ENCODE measurements at places on chromosomes 4 and X. TPM values are rescaled to one million over a fixed set of nuclear protein-coding genes. Genes with fewer than 3 reads are reported as not detected.

NPNT gene
- 2.6 TPM for total RNA-seq

DNA sequence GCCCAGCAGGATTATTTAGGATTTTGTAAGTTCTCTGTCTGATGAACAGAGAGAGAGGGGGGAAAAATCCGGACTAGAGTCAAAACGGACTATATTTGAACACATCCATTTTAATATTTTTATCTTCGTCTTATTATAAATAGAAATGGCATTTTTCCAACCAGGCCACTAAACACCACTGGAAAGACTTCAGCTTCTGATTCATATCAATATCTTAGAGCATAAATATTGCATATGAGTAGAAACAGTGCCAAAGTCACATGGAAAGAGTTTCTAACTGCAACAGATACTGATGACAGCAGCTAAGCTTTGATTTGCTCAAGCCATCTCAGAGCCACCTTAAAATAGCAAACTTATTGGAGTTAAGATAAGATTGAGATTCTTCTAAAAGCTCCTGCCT, 456 bp downstream of the PPARGC1A start:
- H3K27me3 ChIP-seq, result no peaks in the 10 kb centered on the region
- peak overlapping the region; percentile 84 for H3K27ac ChIP-seq
- H3K36me3 ChIP-seq, result no peaks in the 10 kb centered on the region
- H3K4me3 ChIP-seq, result peak overlapping the region; percentile 67
- DNase-seq, result no peak

HERC3 gene
- 32.3 TPM for total RNA-seq

DNA sequence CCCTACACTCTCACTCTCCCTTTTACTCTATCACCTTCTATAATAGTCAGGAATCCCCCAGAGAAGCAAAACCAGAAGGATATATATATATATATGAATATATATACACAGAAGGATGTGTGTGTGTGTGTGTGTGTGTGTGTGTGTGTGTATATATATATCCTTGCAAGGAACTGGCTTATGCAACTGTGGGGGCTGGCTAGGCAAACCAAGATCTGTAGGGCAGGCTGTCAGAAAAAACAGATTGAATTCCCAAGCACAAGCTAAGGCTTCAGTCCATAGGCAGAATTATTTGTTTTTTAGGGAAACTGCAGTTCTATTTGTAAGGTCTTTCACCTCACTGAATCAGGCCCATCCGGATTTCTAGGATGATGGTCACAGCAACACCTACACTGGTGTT, 13.0 kb upstream of the KLHL2 start:
- H3K4me3 ChIP-seq, result no peak overlapping the region
- H3K36me3 ChIP-seq, result no peaks in the 10 kb centered on the region
- H3K27me3 ChIP-seq, result no peaks in the 10 kb centered on the region
- no peak for DNase-seq

DNA sequence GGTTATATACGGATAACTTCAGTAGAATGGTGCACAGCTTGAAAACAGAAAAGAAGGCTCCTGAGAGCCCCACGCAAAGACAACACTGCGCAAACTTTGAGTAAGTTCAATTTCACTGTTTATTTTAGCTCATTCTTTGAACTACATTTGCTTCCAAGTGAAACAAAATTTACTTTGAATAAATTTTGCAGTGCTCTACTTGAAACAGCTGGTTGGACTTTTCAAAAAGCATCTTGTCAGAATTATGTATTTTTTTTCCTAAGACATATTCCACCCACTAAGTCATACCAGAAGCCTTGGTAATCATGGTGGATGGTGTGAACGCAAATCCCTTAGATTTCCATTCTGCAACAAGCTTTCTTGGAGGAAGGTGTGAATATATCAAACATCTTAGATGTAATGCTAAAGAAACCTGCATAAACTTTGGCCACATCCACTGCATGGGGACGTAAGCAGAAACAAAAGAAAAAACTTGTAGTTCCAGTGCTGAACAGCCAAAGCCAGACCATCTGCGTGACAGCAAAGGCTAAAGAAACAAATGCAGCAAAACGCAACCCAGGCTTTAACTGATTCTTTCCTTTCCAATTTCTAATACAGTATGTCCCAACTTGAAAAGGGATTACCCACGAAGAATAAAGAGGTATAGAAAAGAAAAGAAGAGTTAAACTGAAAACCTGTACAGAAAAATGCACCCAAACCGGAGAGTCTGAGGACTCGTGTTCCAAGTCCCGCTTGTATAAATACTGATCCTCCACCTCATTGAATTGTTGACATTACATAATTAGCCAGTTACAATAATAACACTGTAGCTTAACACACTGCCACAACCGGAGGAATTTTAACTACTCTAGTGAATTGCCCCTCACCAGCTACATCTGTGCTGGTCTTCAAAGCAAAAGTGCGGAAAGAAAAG, 90.9 kb downstream of the SH3RF1 start:
- H3K4me1 ChIP-seq, result no peaks in the 10 kb centered on the region
- no peaks in the 10 kb centered on the region for H3K27me3 ChIP-seq
- no peaks in the 10 kb centered on the region for H3K36me3 ChIP-seq
- H3K4me3 ChIP-seq, result no peak overlapping the region

DNA sequence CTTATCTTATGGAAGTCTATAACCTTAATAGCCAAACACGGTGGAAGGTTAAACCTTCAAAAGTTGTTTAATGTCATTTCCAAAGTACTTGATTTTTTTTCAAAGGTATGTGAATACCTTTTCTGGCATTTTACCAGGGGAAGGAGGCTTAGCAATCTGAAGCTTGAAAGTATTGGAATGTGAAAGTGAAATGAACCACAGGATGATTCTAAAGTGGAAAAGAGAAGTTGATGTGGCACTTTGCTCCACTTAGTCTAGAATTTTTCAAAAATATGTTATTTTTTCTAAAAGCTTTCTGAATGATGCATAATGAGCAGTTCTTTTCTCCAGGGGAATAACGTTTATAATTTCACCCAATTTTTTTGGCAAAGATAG, 19.2 kb downstream of the PI4K2B start:
- H3K27me3 ChIP-seq, result no peaks in the 10 kb centered on the region
- no peak overlapping the region for H3K27ac ChIP-seq
- DNase-seq, result no peak
- peaks cover 12% of the 10 kb centered on the region for H3K36me3 ChIP-seq
- H3K4me1 ChIP-seq, result peaks cover 5% of the 10 kb centered on the region

TRIM61 gene
- not detected for total RNA-seq

All from gastrocnemius medialis (tissue), 4 donors.